ENCODE measurements at places on chromosomes 3 and 15.

GRCh38 chr15:74400915-74401757, 32.6 kb downstream of the SEMA7A start:
- DNase-seq = no peak

DNA sequence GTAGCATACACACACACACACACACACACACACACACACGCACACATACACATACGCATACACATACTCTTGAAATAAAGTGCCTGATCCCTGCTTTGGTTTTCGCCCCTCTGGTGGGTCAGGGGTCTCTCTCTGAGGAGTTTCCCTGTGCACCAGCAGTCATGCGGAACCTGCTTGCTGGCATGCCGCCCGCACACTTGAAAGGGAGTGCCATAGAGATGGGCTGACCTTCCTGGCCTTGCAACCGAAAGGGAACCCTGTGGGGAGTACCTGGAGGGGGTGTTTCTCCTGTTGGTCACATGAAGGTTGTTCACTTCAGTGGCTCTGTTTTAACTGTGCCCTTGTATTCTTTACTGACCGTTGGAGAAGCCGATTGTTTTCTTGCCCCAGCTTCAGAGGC, 752.3 kb downstream of the NR2F2 start:
- no peak for DNase-seq

DNA sequence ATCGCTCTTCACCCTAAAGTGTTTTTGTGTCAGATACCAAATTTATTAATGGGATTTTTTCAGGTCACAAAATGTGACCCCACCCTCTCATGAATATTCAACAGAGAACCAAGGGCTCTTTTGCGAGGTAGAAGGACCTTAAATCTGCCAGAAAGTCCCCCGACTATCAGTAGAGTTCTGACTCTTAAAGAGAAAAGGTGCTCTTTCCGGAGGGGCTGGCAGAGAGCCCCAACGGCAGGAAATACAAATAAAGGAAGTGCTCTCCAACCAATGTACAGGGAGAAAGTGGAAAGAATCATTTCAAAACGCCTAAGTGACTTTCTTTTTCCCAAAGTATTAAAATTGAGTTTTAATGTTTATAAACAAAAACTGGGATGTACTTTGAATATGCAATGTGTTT, 517.2 kb downstream of the FOXP1 start:
- DNase-seq = peak; percentile 83

GRCh38 chr3:160402221-160403027, 3.0 kb downstream of the SMC4 start:
- DNase-seq = no peak

DNA sequence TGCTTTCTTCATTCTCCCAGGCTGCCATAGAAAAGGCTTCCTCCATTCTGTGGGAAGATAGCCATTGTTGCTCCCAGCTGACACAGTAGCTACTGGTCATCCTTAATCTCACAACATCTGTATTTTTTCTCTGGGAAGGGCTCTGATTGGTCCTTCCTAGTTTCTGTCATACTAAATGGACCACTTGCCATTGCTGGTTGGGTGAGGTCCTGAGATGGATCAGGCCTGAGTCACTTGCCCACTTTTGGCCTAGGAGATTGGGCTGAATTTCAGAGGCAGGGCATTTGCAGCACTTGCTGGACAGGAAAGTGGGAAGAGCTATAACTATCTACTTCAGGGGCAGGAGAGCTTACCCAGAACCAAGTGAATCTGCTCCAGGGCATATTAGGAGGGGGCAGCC, 106.5 kb upstream of the PROK2 start:
- no peak for DNase-seq

DNA sequence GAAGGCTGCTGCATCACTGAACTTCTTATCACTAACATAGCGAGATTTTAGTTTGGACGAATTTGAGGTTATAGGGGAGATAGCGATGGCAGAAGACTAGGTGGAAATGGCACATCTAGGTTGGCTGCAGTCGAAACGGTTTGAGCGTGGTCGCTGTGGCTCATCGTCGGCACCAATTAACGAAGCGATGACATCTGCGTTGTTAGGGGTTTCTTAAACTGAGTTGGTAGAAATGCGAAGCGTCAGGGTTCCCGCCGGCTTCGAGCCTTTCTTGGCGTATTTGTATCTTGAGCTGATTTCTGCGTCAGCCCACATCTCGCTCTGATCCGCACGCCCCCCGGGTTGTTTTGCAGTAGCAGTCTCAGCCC, 319 bp downstream of the LNP1 start:
- peak; percentile 54 for DNase-seq

- no peak for DNase-seq
Measured at GRCh38 chr3:145124900-145125678, 1035.9 kb downstream of the PLOD2 start.

All from Kasumi-1 (cell line).